CD4-positive, alpha-beta T cell treated with Interleukin-17A for 1 hour (primary cell): ENCODE measurements at places on chromosomes 6 and 20.

- DNase-seq: no peak
Observed at GRCh38 chr6:134458857-134459657, 141.1 kb upstream of the SGK1 start.

DNA sequence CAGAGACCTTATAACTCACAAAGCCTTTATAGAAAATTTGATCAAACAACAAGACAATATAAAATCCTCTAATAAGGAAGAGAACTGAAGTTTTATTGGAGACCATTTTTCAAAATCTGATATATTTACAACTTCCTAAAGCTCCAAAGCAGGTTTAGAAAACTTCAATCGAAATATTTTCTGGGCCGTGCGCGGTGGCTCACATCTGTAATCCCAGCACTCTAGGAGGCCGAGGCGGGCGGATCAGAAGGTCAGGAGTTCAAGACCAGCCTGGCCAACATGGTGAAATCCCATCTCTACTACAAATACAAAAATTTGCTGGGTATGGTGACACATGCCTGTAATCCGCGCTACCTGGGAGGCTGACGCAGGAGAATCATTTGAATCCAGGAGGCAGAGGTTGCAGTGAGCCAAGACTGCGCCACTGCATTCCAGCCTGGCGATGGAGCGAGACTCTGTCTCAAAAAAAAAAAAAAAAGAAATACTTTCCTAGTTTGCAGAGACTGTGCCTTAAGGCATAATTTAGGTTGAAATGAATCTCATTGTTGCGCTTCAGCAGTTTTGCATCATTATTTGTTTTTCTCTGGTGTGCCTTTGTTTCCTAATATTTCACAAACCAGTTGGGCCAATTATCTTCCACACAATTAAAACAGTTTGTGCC, 60.6 kb upstream of the ASIP start:
- no peak for DNase-seq

GRCh38 chr6:10140824-10141223, 274.1 kb downstream of the TFAP2A start:
- no peak for DNase-seq

DNA sequence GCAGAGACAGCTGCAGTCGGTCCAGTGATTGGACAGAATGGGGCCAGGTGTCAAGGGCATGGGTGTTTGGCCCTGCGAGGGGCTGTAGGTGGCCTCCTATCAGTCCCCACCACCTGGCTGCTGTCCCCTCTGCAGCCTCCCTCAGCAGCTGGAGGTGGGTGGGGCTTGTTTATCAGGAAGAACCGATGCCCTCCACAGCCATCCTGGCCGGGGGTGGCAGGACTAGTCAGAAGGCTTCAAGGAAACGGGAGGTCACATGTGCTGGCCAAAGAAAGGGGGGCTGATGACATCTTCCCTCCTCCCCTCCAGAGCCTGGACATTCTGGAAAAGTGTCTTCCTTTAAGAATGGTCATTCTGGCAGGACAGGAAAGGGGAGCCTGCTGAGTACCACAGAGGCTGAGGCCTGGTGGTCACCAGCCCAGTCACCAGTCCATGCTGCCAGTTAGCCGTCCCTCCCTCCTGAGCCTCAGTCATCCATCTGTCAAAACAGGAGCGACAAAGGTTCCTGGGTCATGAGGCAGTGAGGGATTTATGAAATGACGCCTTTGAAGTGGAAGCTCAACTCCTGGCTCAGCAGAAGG, 4.1 kb downstream of the FAM210B start:
- DNase-seq: no peak

GRCh38 chr6:24865161-24865560, 66.4 kb upstream of the ARMH2 start:
- no peak for DNase-seq

DNA sequence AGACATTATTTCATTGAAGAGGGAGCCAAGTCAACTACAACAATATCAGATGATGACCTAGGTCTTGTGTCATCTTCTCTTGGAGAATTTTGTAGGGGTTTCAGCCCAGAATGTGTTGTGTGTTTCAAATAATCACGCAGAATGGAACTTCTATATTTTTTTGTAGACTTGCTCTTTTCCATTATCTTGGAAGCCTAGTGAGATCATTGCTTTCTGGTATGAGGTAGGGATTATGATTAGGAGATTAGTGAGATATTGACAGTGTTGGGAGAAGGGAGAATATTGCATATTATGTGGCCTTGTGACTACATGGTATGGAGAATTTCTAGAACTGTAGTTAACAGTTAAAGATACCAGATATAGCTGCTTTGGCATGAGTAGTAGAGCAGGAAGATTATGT, 423.6 kb upstream of the PLCB4 start:
- no peak for DNase-seq

DNA sequence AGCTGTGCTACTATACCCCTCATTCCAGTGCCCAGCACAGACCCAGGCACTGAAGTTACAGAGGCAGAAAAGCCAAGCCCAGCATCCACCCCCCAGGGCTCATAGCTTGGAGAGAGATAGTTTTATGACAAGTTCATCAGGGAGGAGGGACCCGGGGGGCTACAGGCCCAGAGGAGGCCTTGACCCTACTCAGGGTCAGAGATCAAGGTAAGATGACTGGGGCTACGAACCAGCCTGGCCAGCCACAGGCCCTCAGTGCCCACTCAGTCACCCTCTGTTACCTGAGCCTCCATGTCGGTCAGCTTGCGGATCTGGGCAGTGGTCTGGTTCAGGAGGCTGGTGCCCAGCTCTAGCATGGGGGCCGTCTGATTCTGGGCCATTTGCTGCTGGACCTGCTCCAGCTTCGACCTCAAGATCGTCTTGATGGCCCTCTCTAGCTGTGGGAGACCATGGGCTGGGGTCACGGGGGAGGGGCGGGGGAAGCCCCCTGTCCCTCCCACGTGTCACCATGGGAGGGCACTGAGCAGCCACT, 26.1 kb downstream of the ANGPT4 start:
- no peak for DNase-seq

GRCh38 chr6:37106051-37106363, 63.9 kb upstream of the PIM1 start:
- DNase-seq: no peak

- DNase-seq: no peak
Observed at GRCh38 chr20:3800256-3800877, 4.3 kb downstream of the CDC25B start.

- DNase-seq: no peak
Observed at GRCh38 chr20:4709261-4710105, 12.2 kb upstream of the PRND start.

- no peak for DNase-seq
Observed at GRCh38 chr6:113317891-113318574, 539.1 kb upstream of the MARCKS start.

DNA sequence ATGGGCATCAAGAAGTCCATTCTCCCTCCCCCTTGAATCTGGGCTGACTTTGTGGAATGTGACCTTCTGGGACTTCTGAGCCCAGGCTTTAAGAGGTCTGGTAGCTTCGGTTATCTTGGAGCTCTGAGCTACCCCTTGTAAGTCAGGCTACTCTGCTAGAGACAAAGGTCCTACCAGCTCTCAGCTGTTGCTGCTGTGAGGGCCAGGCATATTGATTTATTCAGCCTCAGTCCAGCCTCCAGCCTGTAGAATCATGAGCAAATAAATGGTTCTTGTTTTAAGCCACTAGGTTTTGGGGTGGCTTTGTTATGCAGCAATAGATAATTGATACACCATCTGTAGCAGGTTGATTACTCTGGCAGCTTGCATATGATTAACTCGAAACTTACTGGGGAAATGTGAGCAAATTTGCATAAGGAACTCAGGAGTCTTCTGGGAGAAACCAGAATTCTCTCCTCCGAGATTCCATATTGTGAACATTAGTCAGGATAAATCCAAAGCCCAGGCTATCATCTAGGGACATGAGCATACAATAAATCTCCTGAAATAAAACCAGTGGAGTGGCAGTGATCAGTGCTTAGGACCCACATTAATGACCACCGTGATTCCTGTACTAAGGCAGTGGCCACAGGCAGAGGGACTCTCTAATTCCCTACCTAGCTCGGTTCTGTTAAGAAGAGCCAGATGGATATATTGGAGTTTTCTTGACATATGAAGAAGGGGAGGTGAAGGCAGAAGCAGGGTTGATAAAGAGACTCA, 336.1 kb downstream of the CDC5L start:
- DNase-seq: no peak

DNA sequence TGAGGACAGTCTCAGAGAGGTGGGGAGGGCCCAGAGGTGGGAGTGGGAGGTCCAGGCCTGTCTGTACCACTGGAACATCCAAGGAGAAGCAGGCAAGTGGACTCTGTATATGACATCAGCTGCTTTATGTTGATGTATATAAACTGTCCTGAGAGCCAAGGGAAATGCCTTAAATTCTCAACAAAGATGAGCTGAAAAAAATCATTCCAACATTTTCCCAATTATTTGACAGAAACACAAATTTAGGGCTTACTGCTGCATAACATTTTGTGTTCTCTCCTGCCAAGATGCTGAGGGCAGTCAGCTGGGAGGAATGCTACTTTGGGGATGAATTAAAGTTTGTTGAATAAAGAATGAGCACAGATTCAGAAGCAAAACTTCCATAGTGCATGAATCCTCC, 52.8 kb downstream of the FOXC1 start:
- no peak for DNase-seq

- no peak for DNase-seq
Observed at GRCh38 chr6:44966449-44967092, 361.6 kb upstream of the RUNX2 start.

- no peak for DNase-seq
Observed at GRCh38 chr6:125745281-125746018, 4.0 kb upstream of the HEY2 start.

DNA sequence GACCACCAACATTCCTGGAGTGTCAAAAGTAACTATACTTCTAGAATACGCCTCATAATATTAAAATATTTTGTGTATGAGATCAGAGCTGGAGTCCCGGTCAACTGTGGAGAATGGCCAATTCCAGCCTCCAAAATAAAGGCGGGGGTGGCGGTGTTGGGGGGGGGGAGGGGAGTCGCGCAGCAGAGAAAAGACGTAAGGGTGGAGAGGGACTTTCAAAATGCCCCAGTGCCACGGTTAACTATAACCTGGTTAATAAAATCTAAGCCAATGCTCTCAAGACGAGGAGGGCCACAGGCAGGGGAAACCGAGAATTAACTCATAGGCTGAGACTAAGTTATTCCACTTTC, 1.3 kb downstream of the NUP153 start:
- DNase-seq: no peak

- no peak for DNase-seq
Observed at GRCh38 chr20:52001999-52002666, 189.4 kb downstream of the ZFP64 start.

- no peak for DNase-seq
Observed at GRCh38 chr6:15997586-15998388, 131.1 kb upstream of the MYLIP start.

GRCh38 chr6:121647905-121648304, 212.5 kb downstream of the GJA1 start:
- no peak for DNase-seq

- DNase-seq: peak; percentile 41
Observed at GRCh38 chr6:36912030-36912454, 26.3 kb downstream of the C6orf89 start.

- no peak for DNase-seq
Observed at GRCh38 chr6:161342039-161342438, 68.2 kb upstream of the AGPAT4 start.
